ENCODE measurements at places on chromosomes 3 and 15.

DNA sequence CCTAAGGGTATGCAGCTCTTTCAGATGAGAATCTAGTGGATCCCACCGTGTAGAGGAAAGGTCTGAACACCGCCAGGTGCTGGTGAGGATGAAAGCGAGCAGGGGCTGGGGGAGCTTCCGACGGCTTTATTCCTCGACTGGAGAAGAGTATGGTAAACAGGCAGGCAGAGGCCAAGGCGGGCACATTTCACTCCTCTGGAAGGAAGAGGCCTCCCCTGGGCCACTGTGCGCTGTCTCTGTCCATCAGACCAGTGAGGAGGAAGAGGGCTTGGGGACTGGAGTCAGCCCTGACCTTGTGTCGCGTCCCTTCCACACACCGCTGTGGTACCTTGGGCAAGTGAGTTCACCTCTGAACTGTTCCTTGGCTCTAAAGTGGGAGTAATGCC lies 4.2 kb downstream of the GHRL start:
- DNase-seq: no peak

- DNase-seq: no peak
Measured at GRCh38 chr15:45669422-45669821, 34.6 kb downstream of the SQOR start.

GRCh38 chr3:45605534-45605933 lies 11.0 kb downstream of the LIMD1 start:
- no peak for DNase-seq

DNA sequence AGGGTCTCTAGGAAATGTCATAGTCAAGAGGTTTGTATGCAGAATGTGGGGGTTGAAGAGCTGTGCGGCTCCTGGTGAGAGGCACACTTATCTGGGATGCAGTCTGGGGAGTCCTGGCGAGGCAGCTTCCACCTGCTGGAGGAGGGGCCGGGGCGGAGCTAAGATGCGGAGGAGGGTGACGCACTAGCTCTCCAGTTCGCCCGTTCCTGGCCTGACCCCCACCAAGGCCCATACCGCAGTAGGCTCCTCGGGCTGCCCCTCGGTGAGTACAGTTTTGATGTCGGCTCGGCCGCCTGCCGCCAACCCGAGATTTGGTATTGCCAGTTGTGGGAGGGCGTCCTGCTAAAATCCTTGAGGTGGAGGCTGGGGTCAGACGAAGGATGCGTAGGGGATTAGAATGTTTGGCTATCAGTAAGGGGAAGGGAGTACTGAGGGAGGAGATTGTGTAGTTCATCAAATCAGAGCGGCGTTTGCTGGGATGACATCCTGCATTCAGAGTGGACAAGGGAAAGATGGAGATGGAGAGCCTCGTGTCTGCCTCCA lies at the start of gene SCG5:
SCG5 (plus strand) TSS at position 194 of the 543 bp plus-strand sequence. CDS start 1,883 bp downstream, outside the sequence.
- no peak for DNase-seq

- no peak for DNase-seq
Measured at GRCh38 chr3:31699309-31699953, 166.7 kb downstream of the STT3B start.

DNA sequence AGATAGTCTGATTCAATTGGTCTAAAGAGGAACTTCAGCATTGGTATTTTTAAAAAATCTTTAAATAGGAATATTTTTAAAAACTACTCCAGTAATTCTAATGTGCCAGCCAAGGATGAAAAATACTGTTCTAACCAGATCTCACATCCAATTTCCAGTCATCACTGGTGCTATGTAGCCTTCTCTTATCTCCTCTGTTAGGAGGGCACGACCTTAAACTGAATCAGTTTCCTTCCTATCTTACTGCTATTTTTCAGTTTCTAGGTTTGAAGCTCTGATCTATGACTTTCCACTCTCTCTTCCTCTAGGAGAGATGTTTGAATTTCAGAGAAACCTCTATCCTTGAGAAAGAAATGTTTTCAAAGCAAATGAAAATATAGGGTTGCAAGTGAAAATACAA lies 31.9 kb downstream of the HAPLN3 start:
- no peak for DNase-seq

DNA sequence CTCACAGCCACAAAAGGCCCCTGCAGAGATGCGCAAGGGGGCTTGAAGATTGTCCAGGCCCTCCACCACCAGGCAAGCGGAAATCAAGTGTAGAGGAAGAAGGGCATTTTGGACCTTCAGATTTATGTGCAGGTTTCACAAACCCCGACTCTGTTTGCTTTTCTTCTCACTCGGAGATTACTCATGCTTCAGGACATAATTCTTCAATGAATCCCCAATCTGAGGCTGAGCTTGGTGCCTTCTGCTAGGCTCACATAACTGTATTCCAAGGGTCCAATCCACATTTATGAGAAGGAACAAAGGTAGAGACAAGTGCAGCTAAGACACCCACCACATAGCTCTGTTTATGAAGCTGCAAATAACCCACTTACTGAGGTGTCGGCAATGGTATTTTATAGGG lies 50.6 kb upstream of the NMNAT3 start:
- no peak for DNase-seq

GRCh38 chr15:93045191-93045785 lies 43.7 kb downstream of the RGMA start:
- DNase-seq: no peak

- no peak for DNase-seq
Measured at GRCh38 chr15:73737535-73737934, 15.6 kb downstream of the INSYN1 start.

GRCh38 chr3:89353465-89353864 lies 246.0 kb downstream of the EPHA3 start:
- DNase-seq: no peak

- no peak for DNase-seq
Measured at GRCh38 chr3:109718850-109719249, 381.5 kb upstream of the DPPA4 start.

Data from stimulated activated CD4-positive, alpha-beta T cell treated with anti-CD3 and anti-CD28 coated beads, Interleukin-15, amount 100 ng/mL, for 1 hour (primary cell).